ENCODE measurements at places on chromosomes 6 and 20. TPM values are rescaled to one million over a fixed set of nuclear protein-coding genes. Genes with fewer than 3 reads are reported as not detected.

The DEF6 gene
- 24.0 TPM for total RNA-seq

GRCh38 chr20:37411408-37412219, 65.7 kb downstream of the SRC start:
- no peak for DNase-seq

GRCh38 chr6:65633501-65633900, 73.5 kb downstream of the EYS start:
- DNase-seq: no peak

The PROKR2 gene
- total RNA-seq: not detected

DNA sequence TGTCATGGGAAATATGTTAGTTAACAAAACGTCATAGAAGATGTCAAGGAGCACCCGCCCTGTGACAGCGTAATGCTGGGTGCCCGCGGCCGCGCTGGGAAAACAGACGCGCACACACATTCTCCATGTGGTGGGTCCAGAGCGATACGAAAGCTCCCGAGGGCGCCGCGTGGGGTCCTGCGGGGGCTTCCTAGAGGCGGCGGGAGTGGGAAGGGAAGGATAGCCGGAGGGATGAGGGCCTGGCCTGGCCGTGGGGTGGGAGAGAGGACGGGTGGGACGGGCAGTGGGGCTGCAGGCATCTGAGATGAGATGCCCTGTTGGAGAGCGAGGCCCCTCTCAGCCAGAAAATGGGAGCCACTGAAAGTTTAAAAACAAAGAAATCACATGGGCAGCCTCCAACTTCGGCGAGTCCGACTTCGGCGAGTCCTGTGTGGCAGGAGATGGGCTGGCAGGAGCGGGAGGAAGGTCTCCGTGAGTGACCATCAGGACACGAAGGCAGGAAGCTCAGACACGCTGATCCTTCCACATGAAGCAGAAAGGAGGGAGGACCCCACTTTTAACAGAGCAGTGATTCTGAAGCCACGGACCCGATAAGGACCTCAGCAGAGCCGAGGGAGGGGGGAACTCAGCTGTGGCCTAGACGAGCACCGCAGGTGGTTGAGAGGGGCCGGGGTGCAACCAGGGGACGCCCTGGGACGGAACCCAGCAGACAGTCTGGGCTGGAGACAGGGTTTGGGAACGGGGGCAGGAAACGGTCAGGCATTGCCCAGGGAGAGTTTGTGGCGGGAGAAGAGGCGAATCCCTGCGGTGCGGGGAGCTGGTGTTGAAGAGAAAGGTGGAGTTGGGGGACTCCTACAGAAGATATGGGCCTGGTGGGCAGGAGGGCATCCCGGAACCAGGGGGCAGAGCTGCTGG, 114.1 kb upstream of the FRMD1 start:
- DNase-seq: no peak
